ENCODE measurements at places on chromosomes 5 and 9. TPM values are rescaled to one million over a fixed set of nuclear protein-coding genes. Genes with fewer than 3 reads are reported as not detected.

SLC25A51 gene
- polyA plus RNA-seq: 23.9 TPM

GRCh38 chr5:27392716-27393115 lies 354.3 kb upstream of the CDH9 start:
- no peak for DNase-seq

TLX3 gene
- not detected for polyA plus RNA-seq

IL4 gene
- 0.57 TPM for polyA plus RNA-seq

SLC27A6 gene
- 1.7 TPM for polyA plus RNA-seq

CCNO gene
- 6.5 TPM for polyA plus RNA-seq

GRCh38 chr9:128927731-128928411 lies 7.1 kb downstream of the PHYHD1 start:
- peak; percentile 46 for DNase-seq

GALNT12 gene
- polyA plus RNA-seq: 9.2 TPM

MEF2C gene
- polyA plus RNA-seq: 42.4 TPM

ASPN gene
- 9.8 TPM for polyA plus RNA-seq

- no peak for DNase-seq
Observed at GRCh38 chr5:144697847-144698262, 527.2 kb downstream of the KCTD16 start.

INPP5E gene
- polyA plus RNA-seq: 12.6 TPM

DNA sequence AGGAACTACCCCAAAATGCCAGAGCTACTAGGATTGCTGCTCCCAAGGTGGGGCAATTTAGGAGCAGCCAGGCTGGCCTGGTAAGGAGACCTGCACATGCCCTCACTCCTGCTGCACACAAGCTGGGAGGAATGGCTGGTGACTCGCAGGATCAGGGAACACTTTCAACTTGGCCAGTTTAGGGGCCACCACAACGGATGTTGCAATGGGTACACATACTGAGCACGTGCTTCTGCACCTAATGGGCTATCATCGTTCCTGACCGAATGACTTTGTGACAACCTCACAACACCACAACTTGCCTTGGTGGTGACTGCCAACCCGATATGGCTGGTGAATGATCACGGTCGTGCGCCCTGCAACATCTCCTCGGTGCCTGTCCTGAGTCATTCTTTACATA lies 172.0 kb downstream of the ROR2 start:
- no peak for DNase-seq

DNA sequence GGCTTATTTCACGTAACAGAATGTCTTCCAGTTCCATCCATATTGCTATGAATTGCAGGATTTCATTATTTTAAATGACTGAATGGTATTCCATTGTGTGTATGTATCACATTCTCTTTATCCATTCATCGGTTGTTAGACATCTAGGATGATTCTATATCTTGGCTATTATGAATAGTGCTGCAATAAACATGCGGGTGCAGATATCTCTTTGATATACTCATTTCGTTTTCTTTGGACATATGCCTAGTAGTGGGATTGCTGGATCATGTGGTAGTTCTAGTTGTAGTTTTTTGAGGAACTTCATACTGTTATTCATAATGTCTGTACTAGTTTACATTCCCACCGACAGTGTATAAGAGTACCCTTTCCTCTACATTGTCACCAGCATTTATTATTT lies 460.5 kb downstream of the MAN2A1 start:
- no peak for DNase-seq

DNA sequence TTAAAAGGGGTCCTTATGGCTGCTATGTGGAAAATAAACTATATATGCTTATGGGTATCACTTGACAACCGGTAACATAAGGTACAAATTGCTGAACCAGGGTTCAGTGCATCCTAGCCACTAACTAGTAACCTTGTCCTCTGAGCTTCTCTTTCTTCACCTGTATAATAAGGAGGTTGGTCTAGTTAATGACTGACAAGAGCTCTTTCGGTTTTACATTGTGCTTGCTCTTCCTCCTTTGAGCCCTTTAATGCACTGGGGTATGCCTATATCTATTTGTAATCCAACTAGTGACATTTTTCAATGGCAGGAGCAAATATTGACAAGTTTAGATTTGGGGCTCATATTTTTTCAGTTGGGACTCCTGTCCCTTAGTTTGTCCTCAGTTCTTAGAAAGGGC lies 66.1 kb downstream of the NPR3 start:
- no peak for DNase-seq

DNA sequence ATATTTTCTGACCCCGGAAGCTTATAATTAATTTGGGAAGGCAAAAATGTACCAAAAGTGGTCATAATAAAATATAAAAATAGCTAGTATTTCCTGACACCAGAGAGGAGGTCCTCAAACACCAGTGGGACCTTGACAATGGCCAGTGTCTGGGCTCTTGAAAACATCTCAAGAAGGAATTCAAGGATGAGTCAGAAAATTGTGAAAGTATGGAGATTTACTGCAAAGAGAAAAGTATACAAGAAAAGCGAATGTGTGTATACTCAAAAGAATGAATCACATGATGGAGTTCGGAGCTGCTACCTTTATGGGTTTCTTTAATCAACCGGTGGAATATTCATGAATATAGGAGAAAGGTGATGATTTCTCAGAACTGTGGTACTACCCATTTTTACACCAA lies 1709.0 kb upstream of the WWC1 start:
- no peak for DNase-seq

GRCh38 chr9:38059233-38059936 lies 9.6 kb downstream of the SHB start:
- DNase-seq: no peak

DNA sequence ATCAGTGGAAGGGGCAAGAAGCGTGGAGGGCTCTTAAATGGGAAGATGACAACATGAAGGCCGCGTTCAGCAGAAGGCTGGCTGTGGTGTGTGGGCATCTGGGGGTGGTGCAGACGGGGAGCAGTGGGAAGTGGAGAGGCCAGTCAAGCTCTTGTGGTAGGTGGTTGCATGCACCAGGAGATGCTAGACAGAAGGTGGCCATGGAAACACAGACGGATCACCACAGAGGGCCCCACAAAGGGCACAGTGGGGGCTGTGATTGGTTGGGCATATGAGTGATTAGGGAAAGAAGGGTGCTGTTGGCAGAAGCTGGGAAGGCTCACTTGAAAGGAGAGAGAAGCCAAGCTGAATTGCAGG lies 14.7 kb downstream of the MTMR12 start:
- DNase-seq: no peak

GRCh38 chr5:83964271-83964670 lies 243.6 kb upstream of the HAPLN1 start:
- no peak for DNase-seq

DNA sequence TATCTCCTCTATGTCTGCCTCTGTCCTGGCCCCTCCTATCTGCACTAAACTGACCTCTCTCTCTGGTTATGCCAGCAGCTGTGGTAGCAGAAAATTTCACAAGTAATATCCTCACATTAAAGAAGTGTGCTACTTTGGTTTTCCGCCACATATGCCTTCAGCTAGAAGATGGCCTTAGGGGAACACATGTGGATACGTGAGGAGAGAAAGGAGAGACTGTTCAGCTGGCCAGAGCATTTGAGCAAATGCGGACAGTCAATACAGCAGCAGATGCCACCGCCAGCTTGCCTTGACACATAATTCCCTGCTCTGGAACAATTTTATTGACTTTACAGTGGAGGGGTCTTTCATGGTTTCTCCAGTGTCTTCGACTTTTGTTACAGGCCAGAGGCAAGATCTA lies 434.6 kb downstream of the TAF11L14 start:
- DNase-seq: peak; percentile 27

DNA sequence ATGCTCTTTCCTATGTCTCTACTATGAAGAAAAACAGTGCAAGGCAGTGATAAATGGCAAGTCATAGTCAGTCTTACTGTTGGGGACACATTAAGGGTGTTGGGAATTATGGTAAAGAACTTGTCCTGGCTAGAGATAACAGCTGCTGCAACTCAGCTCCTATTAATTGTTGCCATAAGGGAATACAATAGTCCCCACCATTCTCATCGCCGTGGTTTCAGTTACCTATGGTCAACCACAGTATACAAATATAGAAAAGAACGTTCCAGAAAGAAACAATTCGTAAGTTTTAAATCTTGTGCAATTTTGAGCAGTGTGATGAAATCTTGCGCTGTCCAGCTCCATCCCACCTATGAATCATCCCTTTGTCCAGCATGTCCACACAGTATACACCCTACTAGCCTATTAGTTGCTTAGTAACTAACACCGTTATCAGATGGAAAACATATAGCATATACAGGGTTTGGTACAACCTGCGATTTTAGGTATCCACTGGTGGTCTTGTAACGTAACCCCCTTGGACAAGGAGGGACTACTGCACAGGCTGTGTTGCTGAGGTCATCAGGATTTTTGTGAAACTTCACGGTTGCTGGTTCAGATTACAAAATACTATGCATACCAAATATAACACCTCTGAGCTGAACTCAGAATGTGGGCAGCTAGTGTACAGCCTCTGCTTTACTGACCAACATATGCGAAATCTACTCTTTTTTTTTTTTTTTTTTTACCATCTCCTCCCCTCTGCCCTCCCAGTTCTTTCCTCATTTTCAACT lies 53.5 kb downstream of the ZFR start:
- no peak for DNase-seq

IFNB1 gene
- polyA plus RNA-seq: not detected

DNA sequence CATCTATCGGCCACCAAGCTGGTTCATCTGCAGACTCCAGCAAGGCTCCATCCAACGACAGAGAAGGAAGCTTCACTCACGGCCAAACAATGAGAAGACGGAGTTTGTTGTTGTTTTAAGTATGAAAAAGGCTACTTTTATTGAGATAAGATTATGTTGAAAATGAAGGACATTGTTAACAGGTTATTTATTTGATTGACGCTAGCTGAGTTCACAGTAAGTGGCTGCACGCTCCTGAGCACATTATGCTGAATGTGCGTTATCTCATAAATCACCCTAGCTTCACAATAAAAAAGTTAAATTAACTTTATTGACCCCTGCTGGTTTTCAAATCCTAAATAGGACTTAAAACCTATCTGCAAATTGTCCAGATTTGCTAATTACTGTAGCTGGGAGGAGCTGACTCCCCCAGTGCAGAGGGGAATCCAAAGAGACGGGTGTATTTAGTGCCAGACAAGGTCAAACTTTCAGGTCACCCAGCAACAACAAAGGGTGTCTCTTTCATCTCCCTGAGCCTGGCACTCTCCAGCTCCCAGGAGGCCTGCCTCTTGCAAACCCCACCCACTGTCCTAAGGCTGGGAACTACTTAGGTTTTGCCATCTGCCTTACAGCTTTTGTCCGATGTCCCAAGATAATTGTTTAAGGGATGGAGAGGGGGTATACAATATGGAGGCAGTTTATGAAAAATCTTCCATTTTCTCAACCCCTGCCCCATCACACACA lies 129.2 kb downstream of the ZDHHC21 start:
- no peak for DNase-seq

- DNase-seq: no peak
Observed at GRCh38 chr9:14678776-14679175, 14.5 kb downstream of the ZDHHC21 start.

DNA sequence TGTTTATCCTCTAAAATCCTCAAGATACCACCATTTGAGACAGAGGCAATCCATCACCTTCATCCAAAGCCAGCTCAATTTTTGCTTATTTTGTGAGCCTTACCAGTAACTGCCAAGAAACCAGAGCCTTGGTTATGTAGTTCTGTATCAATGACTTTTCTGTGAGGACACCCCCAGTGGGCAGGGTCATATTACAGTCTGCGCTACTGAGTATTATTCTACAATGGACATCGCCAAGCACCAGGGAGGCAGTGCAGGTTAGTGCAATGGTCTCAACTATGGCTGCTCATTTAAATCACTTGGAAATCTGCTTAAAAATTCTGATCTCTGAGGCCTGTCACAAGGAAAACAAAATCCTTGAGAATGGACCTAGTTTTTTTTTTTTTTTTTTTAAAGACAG lies 90.5 kb upstream of the NIPAL4 start:
- no peak for DNase-seq

DNA sequence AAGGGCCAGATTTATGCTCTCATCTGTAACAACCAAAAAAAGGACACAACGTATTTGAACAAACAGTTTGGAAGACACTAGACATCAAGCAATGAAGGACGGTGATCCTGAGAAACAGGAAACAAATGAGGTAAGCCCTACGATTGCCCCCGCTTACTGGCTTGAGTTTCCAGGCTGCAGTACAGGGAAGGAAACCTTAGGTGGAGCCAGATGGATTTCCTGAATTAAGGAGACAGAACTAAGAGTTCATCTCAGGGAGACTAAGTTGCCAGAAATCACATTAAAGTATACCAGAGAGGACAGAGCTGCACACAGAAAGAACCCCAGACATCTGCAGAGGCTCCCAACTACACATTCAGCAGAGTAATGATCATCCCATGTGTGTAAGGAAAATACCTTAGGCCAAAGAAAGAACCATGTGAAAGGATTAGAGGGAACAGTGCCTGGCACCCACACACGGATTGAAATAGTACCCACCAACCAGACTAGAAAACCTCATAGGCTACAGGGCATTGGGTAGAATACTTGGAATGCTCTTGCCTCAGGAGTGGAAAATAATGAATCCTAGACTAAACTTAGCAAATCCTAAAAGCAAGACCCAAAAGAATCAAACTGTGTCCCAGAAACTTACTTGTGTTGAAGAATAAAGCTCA lies 99.3 kb upstream of the NIPBL start:
- DNase-seq: peak; percentile 45

INSL6 gene
- polyA plus RNA-seq: 0.60 TPM

- DNase-seq: no peak
Observed at GRCh38 chr5:42506662-42507061, 83.4 kb downstream of the GHR start.

CMYA5 gene
- polyA plus RNA-seq: 26.4 TPM

SPINK5 gene
- polyA plus RNA-seq: 0.67 TPM

- no peak for DNase-seq
Observed at GRCh38 chr5:169763376-169764017, 126.4 kb downstream of the DOCK2 start.

GABRA6 gene
- not detected for polyA plus RNA-seq

GRCh38 chr9:137722481-137722880 lies 103.7 kb downstream of the EHMT1 start:
- DNase-seq: no peak

DNA sequence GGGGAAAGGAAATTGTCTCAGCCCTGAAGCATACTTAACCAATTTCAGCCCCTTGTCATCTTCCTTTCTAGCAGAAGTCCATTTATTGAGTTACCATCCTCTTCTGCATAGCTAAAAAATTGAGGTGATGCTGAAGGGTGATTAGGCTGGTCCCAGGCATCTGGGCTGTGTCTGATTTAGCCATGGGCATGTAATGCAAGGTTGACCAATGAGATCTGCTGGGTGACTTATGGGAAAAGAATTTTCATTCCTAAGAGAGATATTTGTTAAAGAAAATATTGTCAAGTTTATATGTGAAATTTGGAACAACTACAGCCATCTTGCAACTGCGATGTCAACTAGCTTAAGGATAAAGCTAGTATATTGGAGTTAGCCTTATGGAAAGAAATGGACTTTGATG lies 5.1 kb downstream of the ITGA2 start:
- DNase-seq: no peak

DMRTA1 gene
- 1.4 TPM for polyA plus RNA-seq

GRCh38 chr9:69745716-69746437 lies 13.9 kb downstream of the PTAR1 start:
- no peak for DNase-seq

DNA sequence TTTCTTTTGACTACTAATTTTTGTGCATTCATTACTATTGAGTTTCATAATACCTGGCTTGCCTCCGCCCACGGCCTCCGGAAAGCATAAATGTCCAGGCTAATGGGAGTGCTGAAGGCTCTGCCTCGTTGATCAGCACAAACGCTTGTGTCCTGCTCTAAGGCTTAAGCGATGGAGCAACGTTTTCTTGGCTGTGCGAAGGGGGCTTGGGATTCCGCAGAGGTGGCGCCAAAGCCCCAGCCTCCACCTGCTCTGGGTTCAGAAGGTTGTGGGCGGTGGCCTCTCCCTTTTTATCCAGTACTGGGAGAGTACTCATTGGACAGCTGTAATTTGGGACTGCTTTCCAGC lies 19.7 kb downstream of the ANXA2R start:
- no peak for DNase-seq
